SW 1271 (cell line): ENCODE measurements at places on chromosomes 16 and 17.

DNA sequence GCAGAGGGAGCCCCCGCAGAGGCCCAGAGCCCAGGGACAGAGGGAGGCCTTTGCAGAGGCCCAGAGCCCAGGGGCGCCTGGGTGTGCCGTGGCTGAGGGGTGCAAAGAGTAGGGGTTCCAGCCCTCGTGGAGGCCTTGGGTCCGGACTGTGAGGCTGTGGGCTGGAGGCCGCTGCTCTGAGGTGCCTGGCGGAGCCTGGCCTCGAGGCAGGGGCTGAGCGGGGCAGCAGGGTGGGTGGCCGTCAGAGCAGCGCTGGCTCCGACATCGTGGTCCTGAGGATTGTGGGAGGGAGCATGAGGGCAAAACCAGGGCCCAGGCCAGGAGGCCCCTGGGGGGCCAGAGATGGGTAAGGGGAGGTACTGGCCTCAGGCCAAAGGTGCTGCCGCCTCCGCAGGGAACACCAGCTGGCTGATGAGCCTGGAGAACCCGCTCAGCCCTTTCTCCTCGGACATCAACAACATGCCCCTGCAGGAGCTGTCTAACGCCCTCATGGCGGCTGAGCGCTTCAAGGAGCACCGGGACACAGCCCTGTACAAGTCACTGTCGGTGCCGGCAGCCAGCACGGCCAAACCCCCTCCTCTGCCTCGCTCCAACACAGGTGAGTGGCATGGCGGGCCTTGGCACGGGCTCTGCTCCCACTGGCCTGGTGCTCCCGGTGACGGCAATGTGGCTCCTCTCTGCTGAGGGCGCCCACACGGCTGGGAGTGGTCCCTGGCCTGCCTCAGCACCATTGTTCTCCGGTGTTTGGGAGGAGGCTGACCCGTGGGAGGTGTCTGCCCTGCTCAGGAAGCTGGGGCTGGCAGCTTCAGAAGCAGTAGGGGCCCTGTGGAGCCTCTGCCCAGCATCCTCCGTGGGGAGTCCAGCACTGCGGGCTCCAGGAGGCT lies 33.7 kb downstream of the TSC2 start:
- DNase-seq = no peak

DNA sequence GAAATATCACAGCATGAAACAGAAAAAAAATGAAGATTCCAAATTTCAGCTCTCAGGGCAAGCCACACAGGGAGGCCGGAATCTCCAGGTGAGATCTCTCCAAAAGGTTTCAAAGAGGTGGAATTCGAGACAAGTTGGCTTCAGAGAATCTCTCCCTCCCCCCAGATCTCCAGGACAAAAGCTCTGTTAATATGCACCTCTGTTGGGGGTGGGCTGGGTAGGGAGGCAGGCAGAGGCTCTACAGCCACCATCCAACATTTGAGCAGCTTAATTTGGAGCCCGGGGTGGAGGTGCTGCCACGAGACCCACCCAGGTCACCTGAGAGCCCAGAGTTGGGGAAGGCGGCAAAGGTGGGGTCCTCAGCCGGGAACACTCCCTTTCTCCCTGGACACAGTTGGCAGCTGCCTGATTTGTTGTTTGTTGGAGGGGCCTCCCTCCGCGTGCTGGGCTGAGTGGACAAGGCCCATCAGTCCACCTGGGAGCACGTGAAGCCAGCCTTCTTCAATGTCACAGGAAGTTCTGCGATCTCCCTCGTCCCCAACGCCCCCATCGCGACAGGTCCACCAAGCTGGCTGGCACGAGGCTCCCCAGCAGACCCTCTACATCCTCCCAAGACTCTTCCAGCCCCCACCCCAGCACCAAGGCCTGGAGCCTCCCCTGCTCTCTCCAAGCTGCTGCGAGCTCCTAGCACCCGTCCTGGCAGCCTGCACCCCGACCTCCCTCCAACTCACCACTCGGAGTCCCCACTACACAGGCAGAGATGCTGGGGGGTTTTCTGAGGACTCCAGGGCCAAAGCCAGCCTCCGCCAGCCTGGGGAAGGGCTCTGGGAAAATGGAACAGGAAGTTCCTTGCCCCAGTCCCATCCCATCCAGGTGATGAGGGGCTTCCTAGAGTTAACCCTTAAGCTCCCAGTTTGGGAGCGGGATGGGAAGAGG lies at the start of gene ZSCAN10:
Gene ZSCAN10, minus strand, starts transcription at position 836 of the 936 bp plus-strand sequence. CDS start 6,357 bp downstream, outside the sequence.
- DNase-seq = no peak

DNA sequence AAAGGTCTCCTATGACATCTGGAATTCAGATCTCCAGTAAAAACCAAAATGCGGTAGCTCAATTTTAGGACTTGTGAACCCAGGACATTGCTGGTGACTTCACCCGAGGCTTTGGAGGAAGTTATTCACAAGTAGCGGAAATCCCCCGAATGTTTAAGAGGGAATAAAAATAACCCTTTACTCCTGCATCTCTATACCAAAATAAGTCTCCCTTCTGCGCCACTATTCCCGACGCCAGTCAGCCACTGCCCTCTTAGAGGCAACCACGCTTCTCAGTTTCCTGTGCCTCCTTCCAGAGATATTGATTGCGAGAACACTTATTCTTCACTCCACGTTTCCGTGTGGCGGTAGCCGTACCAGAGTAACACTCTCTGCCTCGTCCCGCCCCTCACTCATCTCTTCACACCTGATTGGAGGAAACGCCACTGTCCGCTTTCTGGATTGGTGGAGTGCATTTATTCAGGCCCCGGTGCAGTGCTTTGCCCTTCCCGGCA lies 27.4 kb downstream of the EMP2 start:
- DNase-seq = no peak

- DNase-seq = no peak
These were observed 623 bp downstream of the E4F1 start for GRCh38 chr16:2223942-2224486.

DNA sequence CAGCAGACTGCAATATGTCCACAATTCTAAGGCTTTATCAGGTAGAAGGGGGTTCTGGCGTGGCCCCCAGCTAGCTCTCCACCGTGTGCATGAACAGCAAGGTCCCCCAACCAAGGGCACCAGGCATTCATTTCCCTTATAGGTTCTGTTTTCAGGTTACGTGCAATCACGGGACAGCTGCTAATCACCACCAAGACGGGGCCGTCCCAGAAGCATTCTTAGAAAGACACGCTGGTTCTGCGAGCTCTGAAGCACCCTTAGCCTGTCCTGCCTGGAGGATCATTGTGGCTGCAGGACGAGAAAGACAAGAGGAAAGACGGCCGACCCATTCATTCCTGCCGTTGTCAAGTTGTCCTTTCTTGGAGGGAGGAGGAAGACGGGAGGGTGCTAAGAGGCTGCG lies 302.9 kb downstream of the SOX9 start:
- no peak for DNase-seq
